NAMALWA (cell line): ENCODE measurements at places on chromosomes 4 and X.

GRCh38 chr4:153281476-153281875 is 63.0 kb upstream of the MND1 start:
- DNase-seq = no peak

GRCh38 chrX:997631-998137 is 214.8 kb downstream of the CRLF2 start:
- no peak for DNase-seq

DNA sequence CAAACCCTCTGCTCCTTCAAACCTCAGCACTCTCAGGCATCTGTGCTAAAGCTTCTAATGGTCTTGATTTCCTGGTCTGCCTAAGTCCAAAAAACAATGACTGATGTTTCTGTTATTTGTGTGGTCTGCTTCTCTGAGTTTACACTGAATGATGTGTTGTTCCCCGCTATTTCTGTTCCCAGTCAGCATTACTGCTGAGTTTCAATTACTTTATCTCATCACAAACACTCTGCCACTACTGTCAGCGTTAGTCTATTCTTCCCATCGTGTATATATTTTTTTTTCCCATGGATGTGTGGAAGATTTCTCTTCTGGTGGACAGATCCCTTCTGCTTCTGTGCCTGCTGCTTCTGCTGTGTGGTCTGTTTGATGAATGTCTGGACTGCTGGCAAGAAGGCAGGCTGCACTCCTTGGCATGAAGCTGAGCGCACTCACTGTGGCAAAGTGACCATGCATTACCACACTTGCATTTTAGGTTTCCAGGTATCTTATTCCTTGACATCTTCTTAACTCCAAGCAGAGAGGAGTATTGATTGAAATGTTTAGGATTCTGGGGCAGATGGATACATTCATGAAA is 106.9 kb upstream of the PAQR3 start:
- no peak for DNase-seq

DNA sequence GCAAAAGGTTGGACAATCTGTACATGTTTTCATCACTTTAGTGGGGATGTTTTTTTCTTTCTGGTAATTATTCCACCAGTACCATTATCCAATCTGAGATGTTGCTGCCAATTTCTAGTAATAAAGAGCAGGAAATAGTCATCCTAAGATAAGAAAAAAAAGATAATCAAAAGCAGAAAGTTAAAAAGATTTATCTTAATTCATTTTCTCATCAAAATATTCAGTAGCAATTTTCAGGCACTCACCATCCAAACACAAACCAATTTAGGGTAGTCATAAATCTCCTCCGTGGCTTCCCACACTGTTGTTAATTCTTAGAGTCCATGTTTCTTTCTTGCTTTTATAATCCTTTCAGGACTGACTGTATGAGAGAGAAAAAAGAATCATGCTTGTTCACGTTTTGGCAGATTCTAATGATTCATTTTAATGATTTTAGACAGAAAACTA is 263.7 kb upstream of the UGT8 start:
- DNase-seq = no peak
